Activated T-cell treated with anti-CD3 and anti-CD28 coated beads for 4 hours (primary cell): ENCODE measurements at places on chromosomes 4 and X.

- DNase-seq = no peak
These were observed 138.9 kb upstream of the ITM2A start for GRCh38 chrX:79506001-79506400.

DNA sequence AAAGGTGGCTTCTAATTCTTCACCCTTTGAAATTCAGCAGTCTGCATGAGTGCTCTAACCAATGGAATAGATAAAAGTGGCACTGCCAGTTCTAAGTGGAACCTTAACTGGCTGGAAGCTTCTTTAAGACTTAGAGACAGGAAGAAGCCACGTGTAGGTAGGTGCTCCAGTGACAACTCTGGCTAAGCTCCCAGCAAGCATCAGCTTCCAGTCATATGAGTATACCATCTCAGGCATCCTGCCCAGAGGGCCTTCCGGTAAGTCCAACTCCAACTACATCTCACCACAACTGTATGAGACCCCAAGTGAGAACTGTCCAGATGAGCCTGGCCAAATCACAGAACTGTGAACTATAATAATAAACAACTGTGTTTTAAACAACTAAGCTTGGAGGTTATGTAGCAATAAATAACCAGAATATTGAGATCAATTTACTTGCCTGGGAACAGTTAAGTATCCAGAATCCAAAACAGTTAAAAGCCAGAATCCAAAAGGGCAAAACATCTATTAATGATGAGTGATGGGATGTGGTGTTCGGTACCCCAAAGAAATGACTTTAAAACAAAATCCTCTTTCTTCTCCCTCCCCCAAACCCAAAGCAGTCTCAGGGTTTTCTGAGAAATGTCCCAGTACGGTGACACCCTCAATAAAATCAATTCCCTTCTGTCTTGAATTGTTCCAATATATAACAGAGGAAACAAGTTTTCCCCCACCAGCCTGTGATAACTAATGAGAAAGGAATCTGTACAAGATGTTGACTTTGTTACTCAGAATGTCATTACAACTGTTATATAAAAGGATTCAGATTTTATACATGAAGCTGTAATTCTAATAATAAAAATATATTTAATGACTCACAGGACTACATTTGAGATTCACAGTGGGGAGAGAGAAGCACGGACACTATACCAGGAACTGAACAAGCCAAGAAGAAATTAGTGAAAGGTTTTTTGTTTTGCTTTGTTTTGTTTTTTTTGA is 4.2 kb downstream of the TSPAN5 start:
- DNase-seq = no peak

DNA sequence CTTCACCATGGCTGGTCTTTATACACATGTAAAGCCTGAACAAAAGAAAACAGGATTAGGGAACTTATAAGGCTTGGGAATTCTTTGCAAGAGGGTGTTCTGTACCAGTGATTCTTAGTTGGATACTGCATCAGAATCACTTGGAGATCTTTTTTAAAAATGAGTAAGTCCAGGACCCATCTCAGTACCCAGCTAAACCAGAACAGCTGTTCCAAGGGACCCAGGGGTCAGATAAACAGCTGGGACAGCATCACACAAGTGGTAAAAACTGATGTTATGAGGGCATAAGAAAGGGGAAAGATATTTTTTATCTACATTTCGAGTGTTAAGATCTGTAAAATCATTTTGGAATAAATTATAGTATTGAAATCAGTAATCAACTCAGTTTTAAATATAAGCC is 16.1 kb downstream of the PGRMC2 start:
- DNase-seq = no peak

DNA sequence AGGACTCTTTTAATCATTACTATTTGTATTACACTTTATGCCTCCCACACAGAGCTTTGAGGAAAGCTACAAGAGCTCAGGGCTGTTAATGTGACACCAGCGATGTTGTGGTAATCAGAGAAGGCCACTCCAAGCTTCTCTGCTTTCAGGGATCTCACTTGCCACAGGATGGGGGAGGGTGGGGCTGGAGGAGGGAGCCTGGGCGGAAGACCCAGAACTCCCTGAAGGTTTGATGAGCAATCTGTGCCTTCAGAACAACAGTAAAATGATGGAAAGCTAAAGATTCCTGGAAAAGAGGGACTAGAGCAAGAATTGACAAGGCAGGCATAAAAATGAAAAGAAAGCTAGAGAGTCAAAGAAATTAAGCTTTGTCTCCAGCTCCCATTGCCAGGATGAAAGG is 75.6 kb downstream of the MAML3 start:
- no peak for DNase-seq

- no peak for DNase-seq
These were observed 235.6 kb downstream of the STIM2 start for GRCh38 chr4:27096142-27096824.

- DNase-seq = no peak
These were observed 542.9 kb upstream of the GRIA3 start for GRCh38 chrX:122641136-122641535.

- DNase-seq = no peak
These were observed 69.1 kb upstream of the UCP1 start for GRCh38 chr4:140637836-140638235.

DNA sequence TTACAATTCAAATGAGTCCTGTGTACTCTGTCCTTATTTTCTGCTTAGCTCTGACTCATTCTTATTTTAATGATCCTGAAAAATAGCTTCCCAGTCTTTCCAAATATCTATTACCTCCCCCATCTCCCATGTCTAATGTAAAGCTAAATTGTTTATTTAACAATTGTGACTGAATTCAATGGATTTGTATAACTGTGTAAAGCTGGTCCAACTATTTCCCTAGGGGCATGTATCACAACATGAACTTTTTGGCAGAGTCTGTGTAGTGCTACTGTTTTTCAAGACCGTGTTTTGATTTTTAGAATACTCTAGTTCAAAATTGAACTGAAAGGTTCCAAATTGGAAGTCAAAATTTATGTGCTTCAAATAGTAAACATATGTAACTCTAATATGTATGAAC is 67.8 kb downstream of the SPCS3 start:
- no peak for DNase-seq
